ENCODE measurements at places on chromosomes 1 and 21. TPM values are rescaled to one million over a fixed set of nuclear protein-coding genes. Genes with fewer than 3 reads are reported as not detected.

The HTR1D gene
- polyA plus RNA-seq = 0.08 TPM

The OLFML3 gene
- not detected for polyA plus RNA-seq

The FNDC5 gene
- 0.24 TPM for polyA plus RNA-seq

The RGS18 gene
- not detected for polyA plus RNA-seq

The PGBD5 gene
- 0.31 TPM for polyA plus RNA-seq

The GJA9 gene
- polyA plus RNA-seq = not detected

The CD1B gene
- not detected for polyA plus RNA-seq

The IVL gene
- polyA plus RNA-seq = not detected

The EFNA3 gene
- polyA plus RNA-seq = 6.8 TPM

The HMGCL gene
- polyA plus RNA-seq = 23.2 TPM

The CD5L gene
- polyA plus RNA-seq = not detected

The MPZ gene
- 16.6 TPM for polyA plus RNA-seq

The CELA3A gene
- polyA plus RNA-seq = not detected

The ZMPSTE24 gene
- 39.1 TPM for polyA plus RNA-seq

The PROX1 gene
- not detected for polyA plus RNA-seq

The GPR61 gene
- polyA plus RNA-seq = not detected

The PRPF38B gene
- 81.8 TPM for polyA plus RNA-seq

Measured in K562 (cell line).